Globus pallidus (tissue), 1 donor: ENCODE measurements at places on chromosomes 5 and 9.

DNA sequence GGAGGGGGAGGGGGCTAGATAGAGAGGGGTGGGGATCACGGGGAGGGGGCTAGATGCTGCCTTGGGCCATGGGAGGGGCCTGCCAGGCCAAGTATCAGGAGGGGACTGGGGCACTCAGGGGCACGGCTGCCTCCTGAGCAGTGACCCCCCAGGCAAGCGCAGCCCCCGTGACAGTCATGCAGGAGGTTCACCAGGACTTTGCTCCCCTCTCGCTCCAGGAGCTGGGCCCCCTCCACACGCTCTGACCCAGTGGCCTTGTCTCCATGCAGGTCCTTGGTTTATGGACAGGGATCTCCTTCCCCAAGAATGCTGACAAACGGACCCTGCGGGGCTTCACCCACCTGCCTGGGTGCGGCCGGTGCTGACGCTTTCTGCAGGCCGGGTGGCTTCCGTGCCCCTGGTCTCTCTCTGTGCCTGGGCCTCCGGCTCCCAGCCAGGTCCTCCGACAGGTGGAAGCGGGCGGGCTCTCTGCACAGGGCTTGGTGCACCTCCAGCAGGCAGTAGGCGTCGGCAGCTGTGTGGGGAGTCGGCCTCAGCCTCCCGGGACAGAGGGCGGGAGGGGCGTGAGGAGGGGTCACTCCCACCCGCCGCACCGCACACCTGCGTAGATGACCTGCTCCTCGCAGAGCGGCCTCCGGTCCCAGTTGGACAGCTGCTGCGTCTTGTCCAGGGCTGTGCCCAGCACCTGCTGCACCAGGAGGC is 46.8 kb upstream of the NRARP start:
- no peak for DNase-seq

- no peak for DNase-seq
These were observed 27.0 kb downstream of the PLPPR1 start for GRCh38 chr9:101055516-101055915.

DNA sequence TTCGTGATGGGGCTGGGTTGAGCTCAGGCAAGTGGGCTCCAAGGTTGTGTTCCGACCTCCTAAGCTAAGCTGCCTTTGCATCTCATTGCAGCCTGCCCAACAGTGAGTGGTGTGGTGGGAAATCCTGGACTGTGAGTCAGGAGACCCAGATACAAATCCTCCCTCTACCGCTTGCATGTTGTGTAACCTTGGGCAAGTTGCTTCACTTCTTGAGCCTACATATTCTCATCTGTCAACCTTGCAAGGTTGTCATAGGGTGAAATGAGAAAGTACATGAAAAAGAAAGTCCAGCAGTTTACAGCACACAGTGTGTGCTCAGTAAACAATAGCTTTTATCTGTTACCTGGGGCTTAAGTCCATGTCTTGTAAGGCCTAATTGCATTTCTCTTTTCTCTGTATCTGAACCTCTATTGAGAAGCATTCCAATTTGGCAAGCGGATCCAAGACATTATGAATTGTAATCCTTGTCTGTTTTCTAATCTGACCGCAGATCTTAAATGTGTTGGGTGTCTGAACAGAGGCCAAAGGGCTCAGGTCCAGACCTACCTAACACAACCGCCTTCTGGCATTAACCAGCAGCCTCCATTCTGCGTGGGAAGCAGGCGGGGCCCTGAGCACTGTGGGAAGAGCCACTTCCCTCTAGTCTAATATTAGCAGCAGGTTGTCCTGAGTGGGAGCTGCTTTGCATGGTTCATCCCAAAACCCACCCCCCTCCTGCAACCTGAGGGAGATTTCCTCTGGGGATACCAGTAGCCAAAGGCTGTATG is 1.8 kb upstream of the GALNT12 start:
- no peak for DNase-seq

- no peak for DNase-seq
These were observed 114.8 kb downstream of the COL23A1 start for GRCh38 chr5:178475422-178475821.

DNA sequence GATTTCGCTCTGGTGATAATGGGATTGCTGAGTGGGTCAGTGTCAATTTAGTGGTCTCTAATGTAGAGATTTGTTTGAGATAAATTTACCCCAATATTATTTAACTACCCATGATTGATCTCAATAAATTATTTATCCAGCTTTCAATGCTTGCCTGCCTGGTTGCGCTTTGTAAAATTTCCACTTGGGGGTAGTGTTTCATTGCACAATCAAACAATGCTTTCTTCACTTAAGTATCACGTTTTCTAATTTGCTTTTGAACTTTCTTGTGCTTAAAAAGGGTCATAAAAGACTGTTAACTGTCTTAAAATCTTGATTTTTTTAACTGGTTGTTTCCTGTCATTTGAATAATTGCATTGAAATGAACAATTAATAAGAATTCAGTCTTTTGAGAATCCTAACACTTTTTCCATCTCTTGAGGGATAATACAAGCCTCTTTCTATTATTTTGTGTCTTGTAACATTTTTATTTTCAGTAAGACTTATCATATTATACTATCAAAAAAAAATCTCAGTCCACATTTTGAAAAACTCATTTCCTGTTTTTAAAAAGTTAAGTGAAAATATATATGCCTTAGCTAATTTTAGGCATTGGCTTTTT is 18.7 kb downstream of the HSD17B4 start:
- DNase-seq = peak; percentile 65
